Activated CD8-positive, alpha-beta memory T cell treated with anti-CD3 and anti-CD28 coated beads for 48 hours (primary cell): ENCODE measurements at places on chromosomes 11 and 22.

DNA sequence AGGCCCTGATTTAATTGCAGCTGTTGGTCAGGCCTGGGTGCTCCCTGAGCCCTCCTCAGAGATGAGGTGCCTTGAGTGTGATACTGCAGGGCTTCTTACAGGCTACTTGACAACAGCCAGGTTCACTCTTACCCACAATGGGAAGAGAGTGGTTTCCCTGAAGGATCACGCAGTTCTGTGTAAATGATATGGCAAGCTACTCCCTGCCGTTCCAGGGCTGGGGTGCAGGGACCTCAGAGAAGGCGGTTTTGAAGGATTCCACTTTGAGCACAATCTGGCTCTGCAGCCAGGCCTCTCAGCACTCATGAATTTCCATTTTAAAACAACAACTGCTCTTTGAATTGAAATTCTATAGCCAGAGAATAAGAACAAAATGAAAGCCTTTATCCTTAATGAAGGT is 92.9 kb downstream of the SLC17A6 start:
- DNase-seq = no peak

- DNase-seq = no peak
Measured at GRCh38 chr22:39128508-39128907, 24.0 kb downstream of the CBX7 start.

- no peak for DNase-seq
Measured at GRCh38 chr11:93819966-93820695, 30.3 kb downstream of the VSTM5 start.

- peak; percentile 90 for DNase-seq
Measured at GRCh38 chr22:37817705-37818408, 5.3 kb upstream of the GALR3 start.

DNA sequence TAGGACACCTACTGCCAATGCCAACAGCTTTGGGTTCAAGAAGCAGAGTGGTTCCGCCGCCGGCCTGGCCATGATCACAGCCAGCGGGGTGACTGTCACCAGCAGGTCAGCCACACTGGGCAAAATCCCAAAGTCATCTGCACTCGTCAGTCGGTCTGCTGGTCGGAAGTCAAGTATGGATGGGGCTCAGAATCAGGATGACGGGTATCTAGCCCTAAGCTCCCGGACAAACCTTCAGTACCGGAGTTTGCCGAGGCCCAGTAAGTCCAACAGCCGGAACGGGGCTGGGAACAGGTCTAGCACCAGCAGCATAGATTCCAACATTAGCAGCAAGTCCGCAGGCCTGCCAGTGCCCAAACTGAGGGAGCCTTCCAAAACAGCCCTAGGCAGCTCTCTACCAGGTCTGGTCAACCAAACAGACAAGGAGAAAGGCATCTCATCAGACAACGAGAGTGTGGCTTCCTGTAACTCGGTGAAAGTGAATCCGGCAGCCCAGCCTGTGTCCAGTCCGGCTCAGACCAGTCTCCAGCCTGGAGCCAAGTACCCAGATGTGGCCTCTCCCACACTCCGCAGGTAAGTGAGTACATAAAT is 115.1 kb downstream of the DBX1 start:
- no peak for DNase-seq

- DNase-seq = no peak
Measured at GRCh38 chr11:92253421-92253820, 28.8 kb downstream of the FAT3 start.

GRCh38 chr22:45204241-45204640 is 36.5 kb downstream of the KIAA0930 start:
- DNase-seq = no peak

- no peak for DNase-seq
Measured at GRCh38 chr11:59918987-59919589, 19.1 kb upstream of the OOSP1 start.

DNA sequence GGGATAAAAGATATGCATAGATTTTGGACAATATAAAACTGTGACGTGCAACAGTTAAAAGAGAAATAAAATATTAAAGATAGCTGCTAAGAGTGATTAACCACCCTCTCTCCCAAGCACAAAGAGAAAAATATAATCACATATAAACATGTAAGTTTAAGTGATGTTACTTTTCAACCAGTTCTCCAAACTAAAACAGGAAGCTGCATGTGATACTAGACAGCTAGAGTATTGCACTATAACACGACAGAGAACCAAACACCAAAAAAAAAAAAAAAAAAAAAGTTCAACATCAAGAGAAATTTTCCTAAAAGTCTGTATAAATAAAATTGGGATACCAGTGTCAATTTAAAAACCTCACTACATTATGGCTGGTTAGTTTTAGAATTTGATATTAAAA is 79.1 kb downstream of the PICALM start:
- DNase-seq = no peak

DNA sequence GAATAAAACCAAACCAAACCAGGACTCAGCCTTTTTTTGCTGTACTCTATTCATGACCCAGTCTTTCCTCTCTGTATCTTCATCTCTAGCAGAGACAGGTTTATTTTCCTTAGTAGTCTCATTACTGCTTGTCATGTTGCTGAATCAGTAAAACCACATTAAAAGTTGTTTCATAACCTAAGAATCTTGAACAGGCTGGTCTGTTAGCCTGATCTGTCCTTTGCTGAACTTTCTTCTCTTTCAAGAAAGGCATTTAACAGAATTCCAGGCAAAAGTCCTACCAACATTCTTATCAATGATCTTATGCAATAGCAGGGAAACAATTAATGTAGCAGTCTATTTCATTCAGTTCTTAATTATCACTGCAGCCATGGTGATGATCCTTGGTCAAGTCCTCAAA is 197.7 kb downstream of the CASP12 start:
- DNase-seq = no peak
